ENCODE measurements at places on chromosomes 5 and 9.

- DNase-seq, result no peak
Measured at GRCh38 chr5:6551287-6551954, 81.4 kb downstream of the NSUN2 start.

GRCh38 chr9:81902626-81903025 is 25.6 kb upstream of the SPATA31D4 start:
- no peak for DNase-seq

- no peak for DNase-seq
Measured at GRCh38 chr5:28310696-28311095, 1272.3 kb upstream of the CDH9 start.

GRCh38 chr5:60673334-60673733 is 26.6 kb downstream of the DEPDC1B start:
- DNase-seq, result no peak

- DNase-seq, result no peak
Measured at GRCh38 chr5:150208187-150209098, 18.6 kb downstream of the SLC6A7 start.

DNA sequence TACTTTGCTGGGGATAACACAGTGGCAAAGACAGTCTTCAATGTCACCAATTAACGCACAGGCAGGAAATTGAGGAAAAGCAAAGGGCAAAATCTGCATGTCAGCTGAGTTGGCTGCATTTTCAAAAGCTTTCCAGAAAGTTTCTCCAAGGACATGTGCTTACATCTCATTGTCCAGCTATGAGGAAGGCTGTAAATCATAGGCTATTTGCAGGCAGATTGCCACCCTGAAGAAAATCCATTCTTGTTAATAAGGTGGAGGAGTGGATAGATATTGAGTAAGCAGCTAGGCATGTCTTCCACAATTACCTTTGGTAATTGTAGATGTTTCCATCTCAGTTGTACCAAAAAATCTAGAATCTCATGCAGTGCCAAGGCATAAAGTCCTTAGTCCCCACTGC is 278.0 kb upstream of the NUDT12 start:
- no peak for DNase-seq

GRCh38 chr9:137899551-137900360 is 22.2 kb downstream of the CACNA1B start:
- no peak for DNase-seq

- DNase-seq, result peak; percentile 39
Measured at GRCh38 chr5:80516826-80517225, 28.9 kb downstream of the FAM151B start.

DNA sequence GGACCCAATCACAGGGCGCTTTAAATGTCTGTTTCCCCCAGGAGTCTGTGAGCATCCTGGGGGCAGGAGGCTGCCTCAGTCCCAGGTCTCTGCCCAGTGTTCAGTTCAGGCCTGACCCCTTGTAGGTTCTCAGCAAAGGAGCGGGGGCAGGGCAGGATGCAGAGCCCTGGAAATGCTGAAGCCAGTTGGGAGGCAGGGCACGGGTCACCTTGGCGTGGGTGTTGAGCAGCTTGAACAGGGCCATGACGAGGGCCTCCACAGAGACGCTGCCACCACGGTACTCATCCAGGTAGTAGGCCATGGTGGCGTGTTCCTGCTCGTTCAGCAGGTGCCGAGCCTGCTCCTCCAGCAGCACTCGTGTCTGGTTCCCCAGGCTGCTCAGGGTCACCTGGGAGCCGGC is 36.3 kb upstream of the AKNA start:
- no peak for DNase-seq

DNA sequence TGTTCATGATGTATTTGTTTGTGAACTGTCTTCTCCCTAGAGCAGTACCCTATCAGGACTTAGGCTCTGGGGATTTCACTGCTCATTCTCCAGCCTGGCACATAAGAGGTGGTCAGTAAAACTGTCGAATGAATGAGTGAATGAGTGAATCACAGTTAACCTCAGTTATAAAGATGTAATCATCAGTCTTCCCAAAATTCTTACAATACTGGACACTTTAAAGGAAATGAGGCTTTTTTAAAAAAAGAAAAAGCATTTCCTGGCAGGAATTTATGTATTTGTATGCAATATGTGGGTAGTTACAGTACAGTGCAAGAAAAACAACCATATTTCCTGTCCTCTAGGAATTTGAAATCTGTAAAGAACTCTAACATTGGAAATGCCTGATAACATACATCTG is 59.6 kb downstream of the RAI14 start:
- no peak for DNase-seq

- no peak for DNase-seq
Measured at GRCh38 chr9:107389617-107390071, 99.9 kb downstream of the KLF4 start.

DNA sequence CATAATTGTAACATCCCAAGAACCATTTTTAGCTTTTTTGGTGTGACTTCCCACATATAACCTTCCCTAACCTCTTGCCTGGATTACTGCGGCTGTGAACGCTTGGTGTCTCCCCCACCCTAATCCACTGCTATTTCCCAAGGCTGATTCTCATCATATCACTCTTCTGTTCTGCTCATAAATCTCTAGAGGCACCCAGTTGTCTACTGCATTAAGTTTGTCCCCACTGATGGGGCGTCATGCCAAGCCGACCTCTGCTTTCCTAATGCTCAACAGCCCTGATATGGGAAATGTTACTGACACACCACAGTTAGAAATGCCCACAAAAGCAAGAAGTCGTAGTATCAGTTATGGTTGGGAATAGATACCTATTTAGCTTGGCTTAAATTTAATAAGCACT is 24.4 kb downstream of the NPR3 start:
- DNase-seq, result no peak

DNA sequence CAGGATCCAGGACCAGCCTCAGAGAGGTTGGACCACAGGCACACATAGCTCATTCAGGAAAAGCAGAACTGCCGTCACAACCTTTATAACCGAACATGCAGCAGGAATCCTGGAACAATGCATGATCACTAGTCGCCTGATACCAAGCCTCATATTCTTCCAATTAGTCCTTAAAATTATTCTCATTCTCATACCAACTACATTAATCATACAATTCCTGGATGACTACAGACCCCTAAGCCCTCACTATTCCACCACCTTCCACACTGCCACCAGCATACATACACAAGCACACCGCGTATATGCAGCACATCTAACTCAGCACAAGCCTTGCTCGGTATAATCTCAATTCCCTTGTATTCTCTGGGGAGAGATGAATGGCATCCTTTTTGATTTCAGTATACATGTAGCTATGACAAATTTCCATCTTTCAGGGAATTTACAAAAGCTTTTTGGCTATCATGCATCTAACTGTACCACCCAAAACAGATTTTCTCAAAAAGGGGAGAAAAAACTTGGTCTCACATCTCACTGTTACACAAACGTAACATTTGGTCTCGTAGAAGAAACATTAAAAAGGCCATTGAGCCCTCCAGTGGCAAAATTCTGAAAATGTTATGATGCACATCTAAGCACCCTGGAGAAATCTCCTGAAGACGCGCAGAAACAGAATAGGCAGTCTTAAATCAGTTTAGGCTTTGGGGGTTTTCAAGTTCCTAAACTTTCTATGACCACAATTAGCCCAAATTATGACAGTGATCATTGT is 46.2 kb downstream of the MCTP1 start:
- no peak for DNase-seq

DNA sequence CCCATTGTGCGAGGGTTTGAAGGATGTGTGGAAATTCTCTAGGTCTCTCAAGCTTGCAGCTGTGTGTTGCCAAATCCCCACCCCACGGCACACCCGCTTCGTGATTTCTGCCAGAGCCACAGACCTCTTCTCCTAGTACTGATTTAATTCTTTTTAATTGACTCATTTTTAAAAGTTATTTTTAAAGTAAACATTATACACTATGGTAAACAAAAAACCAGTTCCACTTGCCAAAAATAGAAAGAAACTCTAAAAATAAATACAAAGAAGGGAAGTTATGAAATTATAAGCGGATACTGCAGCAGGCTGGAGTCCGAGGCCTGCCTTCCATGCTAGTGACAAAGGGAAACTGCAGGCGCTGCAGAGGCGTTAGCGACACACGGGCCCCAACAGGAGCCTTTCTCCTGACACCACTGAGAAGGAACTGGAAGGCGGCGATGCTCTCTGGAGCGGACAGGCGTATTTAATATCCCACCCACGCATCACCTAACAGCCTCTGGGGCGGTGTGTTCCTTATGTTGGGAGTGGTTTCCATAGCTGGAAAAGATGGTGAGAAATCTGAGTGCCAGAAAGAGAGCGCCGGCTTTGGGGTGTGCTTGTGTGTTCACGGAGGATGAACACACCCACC is 122.5 kb downstream of the COL23A1 start:
- no peak for DNase-seq

DNA sequence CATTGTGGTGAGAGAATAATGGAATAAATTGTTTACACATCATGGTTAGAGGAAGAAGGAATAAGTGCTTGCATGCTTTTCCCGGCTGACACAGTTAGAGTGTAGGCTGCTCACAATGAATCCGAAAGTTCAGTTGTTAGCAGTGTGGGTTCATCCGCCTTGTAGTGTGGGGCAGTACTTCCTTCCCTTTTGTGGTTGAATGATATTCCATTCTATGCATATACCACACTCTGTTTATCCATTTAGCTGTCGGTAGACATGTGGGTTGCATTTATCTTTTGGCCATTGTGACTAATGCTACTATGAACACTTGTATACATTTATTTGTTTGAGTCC is 84.0 kb downstream of the COL5A1 start:
- DNase-seq, result no peak

GRCh38 chr9:109422641-109423040 is 75.5 kb downstream of the PTPN3 start:
- no peak for DNase-seq

DNA sequence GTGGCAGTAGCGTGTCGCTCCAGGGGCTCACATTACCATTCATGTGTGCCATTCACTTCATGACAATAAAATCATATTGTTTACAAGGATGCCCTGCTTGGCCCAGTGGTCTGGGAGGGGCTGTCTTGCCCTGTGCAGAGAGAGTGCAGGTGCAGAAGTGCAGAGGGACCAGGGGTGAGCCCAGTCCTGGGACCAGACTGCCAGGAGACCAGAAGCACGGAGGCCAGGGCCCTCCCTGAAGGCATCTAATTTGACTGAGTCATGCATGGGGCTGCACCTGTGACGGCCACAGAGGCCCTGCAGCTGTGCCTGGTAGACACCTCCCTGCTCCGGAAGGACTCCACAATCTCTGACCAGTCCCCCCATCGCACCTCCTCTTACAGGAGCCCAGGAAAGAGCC is 164.4 kb upstream of the FOXD4L5 start:
- no peak for DNase-seq

DNA sequence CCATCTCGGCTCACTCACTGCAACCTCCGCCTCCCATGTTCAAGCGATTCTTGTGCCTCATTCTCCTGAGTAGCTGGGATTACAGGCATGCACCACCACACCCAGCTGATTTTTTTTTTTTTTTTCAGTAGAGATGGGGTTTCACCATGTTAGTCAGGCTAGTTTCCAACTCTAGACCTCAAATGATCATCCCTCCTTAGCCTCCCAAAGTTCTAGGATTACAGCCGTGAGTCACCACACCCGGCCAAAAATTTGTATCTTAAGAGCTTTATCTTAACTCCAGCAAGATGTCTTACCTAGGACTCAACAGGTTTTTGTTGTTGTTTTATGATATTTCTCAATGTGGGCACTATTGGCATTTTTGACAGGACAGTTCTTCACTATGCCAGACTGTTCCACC is 27.9 kb downstream of the LYRM7 start:
- DNase-seq, result no peak

DNA sequence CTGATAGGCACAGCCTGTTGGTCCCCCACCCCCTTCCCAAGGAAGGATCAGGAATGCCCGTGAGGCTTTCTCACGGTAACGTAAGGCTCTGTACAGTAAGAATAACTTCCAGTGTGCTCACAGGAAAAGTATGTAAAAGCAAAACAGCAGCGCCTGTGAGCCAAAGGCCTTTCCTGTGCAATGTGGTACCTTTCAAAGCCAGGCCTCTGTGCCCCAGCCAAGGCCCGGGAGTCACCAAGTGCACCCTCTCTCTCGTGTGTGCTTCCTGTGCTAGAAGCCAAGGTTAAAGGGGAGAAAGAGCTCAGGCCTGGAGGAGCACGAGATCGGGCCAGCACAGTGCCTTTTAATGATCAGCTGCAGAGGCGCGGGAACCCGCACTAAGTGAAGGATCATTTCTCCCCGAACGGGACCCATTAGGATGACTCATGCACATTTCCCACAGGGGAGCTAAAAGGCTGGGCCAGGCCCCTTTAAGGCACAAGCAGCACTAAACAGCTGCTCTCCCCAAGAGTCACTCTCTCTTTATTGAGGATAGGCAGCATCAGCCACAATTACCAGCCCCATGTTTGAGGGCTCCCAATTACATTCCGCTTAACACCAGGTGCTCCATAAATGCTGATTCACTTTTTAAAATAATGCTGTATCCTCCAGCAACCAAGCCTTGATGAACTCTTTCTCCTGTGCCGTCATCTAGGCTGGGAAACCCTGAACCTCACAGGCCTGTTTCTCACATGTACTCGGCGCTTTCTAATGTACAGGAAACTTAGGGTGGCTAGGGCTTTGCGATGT is 42.8 kb downstream of the SHB start:
- no peak for DNase-seq

GRCh38 chr5:9302218-9302617 is 243.7 kb downstream of the SEMA5A start:
- no peak for DNase-seq

DNA sequence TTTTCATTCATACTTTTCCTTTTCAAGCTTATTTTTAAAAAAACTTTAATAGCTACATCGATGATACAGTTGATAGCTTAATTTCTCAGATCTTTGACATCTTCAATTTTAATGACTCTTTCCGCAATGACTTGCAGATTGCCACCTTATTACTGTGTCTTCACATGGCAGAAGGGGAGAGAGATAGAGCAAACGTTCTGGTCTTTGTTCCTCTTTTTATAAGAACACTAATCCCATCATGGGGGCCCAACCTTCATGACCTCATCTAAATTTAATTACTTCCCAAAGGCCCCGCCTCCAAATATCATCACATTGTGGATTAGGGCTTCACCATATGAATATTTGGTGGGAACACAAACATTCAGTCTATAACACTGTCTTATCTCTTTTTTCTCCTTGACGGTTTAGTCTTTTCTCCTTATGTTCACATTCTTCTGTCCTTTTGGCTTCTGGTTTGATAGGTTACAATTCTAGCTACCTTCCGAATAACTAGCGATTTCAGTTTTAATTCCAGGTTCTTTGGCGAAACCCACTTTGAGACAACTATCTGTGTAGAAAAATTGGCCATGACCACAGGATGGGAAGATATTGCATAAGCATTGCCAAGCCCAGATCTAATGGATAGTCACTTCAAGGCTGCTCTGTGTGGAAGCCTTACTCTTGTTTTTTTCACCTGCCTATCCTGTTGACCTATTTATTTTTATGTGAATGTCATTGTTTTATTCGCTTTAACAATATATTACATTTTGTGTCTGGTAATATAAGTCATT is 5.0 kb downstream of the ZNF189 start:
- DNase-seq, result no peak

GRCh38 chr9:132644251-132644650 is 25.5 kb downstream of the DDX31 start:
- no peak for DNase-seq

- no peak for DNase-seq
Measured at GRCh38 chr9:130246126-130246525, 19.4 kb upstream of the HMCN2 start.

Measured in stimulated activated naive CD8-positive, alpha-beta T cell treated with anti-CD3 and anti-CD28 coated beads, Interleukin-15, amount 100 ng/mL, for 72 hours (primary cell).